Stimulated activated CD4-positive, alpha-beta T cell treated with anti-CD3 and anti-CD28 coated beads, TNF-alpha, amount 100 ng/mL, for 4 hours (primary cell): ENCODE measurements at places on chromosomes 6 and 20.

DNA sequence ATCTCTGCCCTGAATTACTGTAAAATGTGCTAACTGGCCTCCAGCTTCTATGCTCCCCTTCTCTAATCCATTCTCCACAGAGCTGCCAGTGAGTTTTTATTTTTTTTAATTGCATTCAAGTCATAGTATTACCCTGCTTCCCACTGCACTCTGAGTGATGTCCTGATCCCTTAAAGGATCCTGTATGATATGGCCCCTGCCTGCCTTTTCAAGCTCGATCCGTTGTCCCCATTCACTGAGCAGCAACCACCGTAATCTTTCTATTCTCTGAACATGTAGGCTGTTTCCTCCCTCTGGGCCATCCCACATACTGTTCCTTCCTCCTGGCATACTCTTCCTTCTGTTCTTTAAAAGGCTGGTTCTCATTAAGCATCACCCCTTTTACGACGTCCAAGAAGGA lies 9.3 kb downstream of the TNFRSF21 start:
- DNase-seq, result no peak

DNA sequence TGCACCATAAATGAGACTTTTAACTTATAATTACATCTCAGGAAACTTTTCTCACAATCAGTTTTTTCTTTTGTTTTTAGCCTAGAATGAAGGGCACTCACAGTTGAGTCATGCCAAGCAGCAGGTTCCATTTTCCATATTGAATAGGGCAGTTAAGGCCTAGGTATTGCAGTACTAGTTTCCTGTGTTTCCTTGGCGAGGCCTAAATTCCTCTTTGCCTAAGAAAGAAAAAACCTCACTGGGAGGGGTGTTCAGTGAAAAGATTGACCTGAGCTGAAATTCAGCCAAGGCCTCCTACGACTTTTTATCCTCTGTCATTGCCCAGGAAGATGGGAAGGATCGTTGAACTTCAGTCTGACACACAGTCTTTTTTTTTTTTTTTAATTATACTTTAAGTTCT lies 85.5 kb downstream of the IMPG1 start:
- DNase-seq, result no peak

- no peak for DNase-seq
Measured at GRCh38 chr20:36825385-36826104, 50.4 kb upstream of the TLDC2 start.

DNA sequence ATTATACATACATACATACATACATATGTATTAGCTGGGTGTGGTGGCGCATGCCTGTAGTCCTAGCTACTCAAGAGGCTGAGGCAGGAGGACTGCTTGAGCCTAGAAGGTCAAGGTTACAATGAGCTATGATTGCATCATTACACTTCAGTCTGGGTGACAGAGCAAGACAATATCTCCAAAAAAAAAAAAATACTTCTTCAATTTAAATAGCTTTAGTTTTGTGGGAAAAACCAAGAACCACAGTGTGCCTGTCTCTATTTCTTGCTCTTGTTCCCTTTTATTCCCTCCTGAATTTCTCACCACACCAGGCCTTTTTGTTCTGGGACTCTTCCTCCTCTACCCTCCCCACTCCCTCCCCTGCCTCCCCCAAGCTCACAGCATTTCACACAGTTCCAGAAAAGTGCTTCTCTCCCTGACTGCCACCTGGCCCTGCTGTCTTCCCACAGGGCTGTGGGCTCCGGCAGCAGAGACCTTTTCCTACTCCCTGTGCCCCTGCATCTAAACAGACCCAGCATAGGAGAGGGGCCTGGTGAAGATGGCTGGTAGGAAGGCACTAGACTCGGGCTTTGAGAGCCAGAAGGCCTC lies 1.3 kb downstream of the C20orf203 start:
- no peak for DNase-seq

DNA sequence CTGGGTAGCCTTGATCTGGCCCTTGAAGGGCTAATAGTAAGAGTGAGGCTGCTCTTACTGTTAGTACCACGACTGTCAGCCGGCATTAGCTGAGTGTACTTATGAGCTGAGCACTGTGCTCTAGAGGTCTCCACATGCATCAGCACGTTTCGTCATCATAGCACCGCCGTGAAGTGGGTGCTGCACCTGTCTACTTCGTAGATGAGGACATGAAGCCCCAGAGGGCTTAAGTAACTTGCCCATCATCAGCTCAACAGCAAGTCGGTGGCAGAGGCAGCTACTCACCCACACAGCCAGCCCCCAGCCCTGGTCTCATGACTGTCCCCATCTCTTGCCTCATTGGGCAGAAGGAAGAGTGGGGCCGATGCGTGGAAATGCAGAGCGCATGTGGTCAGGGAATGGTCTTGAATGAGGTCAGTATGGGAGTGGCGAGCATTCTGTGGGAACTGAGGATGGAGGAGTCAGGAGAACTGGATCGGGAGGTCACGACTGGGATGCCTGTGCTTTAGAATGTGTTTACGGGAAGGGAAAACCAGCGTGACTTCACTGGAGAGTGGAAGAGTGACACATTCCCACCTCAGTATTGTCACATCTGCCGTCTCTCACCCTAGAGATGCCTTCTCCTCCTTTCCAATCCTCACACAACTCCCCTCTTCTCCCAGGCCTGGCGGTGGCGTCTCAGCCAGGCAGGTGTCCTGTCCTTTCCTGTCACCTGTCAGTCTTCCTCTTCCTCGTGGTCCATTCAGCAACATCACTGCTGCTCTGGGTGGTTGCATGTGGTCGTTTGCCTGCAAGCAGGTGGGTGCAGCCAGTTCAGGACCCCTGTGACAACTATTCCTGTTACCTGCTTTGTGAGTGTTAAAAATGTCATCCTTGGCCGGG lies 6.0 kb downstream of the SYTL3 start:
- no peak for DNase-seq

DNA sequence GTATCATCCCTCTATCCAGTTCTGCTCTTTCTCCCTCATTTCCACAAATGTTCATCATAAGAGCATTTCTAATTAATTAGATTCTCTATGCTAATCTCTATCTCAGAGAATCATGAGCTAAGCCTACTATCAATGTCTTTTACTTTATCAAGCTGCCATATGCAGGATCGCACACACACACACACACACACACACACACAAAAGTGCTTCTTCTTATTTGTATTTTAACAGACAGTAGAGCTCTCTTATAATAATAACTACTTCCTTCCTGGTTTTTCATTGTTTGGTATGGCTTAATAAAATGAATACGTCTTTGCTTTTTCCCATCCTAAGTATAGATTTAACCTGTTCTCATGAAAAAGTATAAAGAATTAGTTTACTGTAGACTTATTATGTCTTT lies 170.2 kb downstream of the HAO1 start:
- DNase-seq, result no peak

GRCh38 chr6:65537600-65537999 lies 169.4 kb downstream of the EYS start:
- no peak for DNase-seq

GRCh38 chr6:142074516-142074915 lies 58.2 kb upstream of the GJE1 start:
- no peak for DNase-seq

- no peak for DNase-seq
Measured at GRCh38 chr6:111759836-111760785, 113.1 kb downstream of the FYN start.

DNA sequence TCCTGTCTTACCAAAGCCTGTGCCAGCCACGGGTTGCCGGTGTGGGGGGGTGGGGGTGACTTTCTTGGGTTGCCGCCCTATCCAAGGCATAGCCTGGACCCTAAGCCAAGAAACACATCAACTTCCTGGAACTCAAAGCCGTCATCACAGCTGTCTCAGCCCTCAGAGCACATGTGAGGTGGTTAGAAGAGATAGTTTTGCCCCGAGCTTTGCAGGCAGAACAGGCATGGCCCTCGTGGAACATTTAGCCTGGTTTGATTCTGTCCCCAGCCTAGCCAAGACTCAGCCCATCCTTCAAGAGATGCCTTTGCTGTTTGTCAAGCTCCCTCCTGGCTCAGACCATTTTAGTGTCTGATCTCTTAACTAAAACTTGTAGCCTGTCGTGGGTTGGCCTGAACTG lies 64.9 kb downstream of the RREB1 start:
- DNase-seq, result no peak

- DNase-seq, result no peak
Measured at GRCh38 chr6:20370801-20371200, 30.9 kb upstream of the E2F3 start.

DNA sequence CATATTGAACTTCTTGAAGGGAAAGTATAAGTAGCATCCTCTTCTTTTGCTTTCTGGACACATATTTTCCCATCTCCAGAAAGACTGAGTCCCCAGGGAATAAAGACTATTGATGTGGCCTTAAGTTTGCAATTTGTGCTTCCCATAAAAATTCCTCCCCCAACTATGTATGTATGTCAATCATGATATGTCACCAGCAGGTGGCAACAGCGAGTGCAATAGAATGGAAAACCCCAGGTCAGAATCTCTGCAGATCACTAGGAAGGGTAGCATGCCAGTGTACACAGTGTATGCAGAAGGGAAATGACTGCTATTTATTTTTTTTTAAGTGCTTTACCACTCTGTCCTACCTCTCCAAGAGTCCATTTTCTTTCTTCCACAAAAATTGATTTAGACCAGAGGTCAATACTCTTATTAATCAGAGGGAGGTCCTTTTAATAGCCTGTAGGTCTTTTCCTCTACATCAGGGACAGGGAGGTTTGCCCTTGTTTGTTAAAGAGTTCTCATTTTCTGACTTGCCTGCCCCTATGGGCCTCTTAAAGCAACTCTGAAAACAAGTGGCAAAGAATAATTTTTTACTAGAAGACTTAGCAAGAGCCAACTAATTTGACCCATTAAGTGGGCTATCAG lies 61.4 kb downstream of the BMP2 start:
- no peak for DNase-seq

GRCh38 chr20:52096117-52096516 lies 95.5 kb downstream of the ZFP64 start:
- no peak for DNase-seq

DNA sequence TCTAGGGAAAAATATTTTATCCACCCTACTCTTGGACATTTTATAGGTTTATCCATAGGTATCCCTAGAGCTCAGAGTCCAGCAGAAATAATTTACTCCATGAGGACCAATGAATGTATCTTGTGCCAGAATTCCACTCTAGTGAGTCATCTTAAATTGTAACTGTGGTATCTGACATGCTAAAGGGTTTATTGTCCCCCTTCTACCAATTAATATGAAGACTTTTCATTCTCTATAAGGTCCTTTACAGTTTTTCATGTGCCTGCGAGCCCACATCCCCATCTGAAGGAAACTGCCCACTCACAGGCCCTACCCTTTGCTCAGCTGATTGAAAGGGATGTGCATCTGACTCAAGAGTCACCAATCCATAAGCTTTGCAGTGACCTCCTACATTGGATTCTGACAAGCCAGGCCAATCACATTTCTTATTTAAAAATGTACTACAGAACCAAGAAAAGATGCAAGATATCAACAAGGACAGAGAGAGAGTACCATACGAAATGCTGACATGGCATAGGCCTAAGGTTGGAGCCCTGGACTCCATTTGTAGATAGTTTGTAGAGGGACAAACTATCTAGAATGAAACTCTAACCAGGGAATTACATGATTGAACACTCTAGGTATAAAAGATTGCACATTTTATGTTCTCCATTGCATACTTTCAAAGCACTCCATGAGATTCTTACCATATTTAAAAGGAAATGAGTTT lies 93.4 kb upstream of the DEFB112 start:
- no peak for DNase-seq

DNA sequence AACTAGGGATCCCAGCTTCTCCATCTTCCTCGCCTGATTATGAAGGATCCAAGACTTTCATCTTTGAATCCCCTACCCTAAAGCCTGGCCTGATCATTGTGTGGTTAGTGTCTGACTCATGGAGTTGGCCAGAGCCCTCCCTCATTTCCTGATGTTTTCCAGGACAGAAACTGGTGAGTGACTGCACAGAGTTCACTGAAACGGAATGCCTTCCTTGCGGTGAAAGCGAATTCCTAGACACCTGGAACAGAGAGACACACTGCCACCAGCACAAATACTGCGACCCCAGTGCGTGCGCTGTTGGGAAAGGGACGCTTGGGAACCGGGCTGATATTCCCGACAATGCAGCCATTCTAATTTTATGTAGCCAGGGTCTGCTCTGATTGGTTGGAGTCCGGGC lies 4.0 kb downstream of the CD40 start:
- no peak for DNase-seq

DNA sequence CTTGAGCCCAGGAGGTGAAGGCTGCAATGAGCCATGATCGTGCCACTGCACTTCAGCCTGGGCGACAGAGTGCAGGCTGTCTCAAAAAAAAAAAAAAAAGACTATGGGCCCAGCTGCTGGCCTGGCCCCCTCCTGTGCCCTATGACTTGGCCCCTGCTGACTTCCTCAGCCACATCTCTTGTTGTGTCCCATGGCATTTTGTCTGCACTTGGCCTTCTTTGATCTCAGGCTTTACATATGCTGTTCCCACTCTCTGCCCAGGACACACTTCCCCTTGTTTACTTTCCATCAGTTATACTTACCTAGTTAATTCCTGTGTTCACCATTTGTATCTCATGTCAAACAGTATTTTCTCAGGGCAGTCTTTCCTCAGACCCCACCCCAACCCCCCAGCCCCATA lies 44.5 kb downstream of the RPRD1B start:
- no peak for DNase-seq

DNA sequence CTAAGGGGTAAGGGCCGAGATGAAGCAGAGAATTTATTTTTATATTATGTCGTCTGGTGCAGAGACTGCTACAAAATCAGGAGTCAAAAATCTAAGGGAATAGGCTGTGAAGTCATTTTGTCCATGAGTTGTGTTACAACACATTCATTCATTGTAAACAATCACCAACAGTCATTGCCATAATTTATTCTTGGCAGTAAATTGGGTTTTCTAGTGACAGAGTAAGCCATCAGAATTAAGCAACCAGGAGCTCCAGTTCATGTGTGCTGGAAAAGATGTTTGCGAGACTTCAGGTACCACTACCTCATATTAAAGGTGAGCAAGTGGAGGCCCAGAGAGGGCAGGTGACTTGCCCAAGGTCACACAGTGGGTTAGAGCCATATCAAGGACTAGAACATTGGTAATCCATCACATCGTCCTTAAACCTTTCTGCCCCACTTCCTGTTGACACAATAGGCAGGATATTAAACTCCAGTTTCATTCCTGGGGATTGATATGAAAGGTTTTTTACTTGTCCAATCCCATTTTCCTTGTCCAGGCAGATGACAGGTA lies 46.0 kb downstream of the E2F3 start:
- DNase-seq, result no peak

- no peak for DNase-seq
Measured at GRCh38 chr6:110528101-110528929, 51.9 kb upstream of the SLC22A16 start.

DNA sequence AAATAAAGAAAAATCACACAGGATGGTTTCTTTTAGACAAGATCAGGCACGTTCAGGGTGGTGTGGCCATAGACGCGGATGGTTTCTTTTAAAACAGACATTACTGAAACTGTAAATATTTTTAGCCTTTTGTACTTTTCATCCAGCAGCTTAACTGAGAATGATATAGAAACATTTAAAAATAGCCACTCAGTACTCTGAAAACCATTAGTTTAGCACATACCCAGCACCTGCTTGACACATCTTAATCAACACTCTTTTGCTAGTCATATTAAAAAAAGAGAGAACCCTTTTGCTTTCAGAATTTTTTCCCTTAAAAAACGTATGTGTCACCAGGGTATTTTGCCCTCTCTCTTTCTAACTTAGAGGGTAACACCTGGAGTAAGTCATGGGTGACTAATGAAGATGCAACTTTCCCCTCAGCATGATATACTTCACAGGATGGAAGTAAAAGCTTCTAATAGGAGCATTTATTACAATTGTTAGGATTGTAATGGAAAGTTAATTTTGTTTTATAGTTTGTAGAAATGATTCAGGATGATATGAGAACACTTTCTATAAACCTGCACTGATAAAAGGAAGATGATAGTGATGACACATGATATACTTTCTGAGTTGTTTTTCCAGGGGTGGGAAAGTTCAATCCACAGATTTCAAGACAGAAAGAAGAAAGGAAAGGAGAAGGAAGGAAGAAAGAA lies 45.2 kb downstream of the BACH2 start:
- DNase-seq, result no peak
